ENCODE measurements at places on chromosomes 2 and 18. TPM values are rescaled to one million over a fixed set of nuclear protein-coding genes. Genes with fewer than 3 reads are reported as not detected.

- no peak for DNase-seq
Measured at GRCh38 chr2:31378389-31378788, 36.2 kb downstream of the XDH start.

GRCh38 chr2:58720033-58720769 lies 479.1 kb upstream of the FANCL start:
- DNase-seq: no peak

Gene NEU2
- total RNA-seq: not detected

GRCh38 chr2:121008975-121009374 lies 273.3 kb downstream of the GLI2 start:
- DNase-seq: no peak

DNA sequence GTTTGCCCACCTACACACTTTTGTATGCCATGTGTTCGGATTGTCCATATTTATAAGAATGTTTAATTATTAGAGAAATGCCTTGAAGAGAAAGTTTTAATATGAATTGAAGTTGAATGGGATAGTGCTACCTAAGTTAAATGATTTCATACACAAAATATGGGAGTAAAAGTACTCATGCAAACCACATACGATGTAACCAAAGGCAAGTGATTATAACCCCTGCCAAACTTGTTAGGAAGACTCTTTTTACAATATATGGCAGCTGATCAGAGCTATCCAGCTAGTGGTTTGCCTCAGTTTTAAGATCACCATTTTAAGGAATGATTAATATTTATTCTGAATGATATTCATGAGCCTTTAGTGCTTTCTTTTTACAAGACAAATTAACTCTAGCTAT lies 106.7 kb downstream of the MYO1B start:
- DNase-seq: no peak

Gene SERPINB10
- total RNA-seq: not detected

- DNase-seq: no peak
Measured at GRCh38 chr2:191204433-191204832, 40.8 kb upstream of the MYO1B start.

DNA sequence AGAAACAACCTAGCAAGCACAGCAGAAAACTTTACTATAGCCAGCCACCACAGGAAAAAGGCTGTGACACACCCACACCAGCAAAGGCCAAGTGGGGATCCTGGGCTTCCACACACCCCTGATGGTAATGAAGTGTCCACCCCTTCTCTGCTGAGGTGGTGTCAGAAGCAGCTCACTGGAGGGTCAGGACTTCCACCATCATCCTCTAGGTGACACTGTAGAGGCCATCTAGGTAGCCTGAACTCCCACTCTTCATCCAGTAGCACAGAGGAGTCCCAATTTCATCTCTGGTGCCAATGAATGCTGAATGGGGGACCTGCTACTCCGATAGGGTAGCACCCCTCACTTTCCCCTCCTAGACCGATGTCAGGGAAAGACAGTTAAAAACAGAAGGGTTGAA lies 1544.4 kb downstream of the LRP1B start:
- no peak for DNase-seq

DNA sequence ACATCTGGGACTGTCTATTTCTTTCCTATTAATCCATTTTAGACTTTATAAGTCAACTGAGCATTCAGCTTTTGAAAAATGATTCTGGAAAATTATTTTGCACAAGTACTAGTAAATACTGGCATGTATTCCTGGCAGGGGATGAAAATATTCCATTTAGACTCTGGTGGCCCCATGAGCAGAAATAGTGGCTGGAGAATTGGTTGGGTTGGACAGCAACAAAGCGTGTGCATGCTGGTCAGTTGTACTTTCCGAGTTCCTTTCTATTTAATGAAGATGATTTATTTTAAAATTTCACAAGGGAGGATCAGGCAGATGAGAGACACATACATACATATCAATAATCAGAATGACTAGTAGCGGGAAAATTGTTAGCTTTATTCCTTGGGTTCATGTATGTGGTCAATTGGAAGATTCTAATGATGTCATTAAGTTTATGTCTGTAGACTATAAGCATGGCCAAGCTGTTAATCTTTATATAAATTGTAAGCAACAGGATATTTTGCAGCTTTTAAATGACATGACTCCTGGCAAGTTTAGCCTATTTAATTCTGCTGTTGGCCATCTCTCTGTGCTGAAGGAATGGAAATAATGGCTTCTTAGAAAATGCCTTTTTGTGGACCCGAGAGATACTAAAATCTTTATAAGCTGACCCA lies 541.6 kb downstream of the SLC4A3 start:
- no peak for DNase-seq

- no peak for DNase-seq
Measured at GRCh38 chr2:19352946-19353720, 5.3 kb downstream of the OSR1 start.

Gene LIPG
- 10.0 TPM for total RNA-seq

GRCh38 chr2:3210257-3210656 lies 167.4 kb downstream of the EIPR1 start:
- DNase-seq: no peak

DNA sequence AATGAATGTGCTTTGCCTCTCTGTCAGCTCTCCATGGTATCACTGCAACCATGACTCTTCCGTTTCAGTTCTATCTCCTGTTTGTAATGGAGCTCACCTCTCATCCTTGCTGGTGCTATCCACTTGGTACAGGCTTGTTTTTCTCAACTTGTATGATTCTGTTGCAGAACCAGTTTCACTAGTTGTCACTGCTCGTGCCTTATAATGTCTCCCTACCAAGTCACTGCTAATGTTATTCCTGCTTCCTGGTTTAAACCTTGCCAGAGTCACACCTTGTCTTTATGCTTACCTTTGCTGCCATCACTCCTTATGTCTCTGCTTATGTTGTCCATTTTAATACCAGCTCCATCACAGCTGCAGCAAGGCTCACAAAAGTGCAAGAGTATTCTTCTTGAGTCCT lies 1191.0 kb upstream of the LRRTM1 start:
- no peak for DNase-seq

- no peak for DNase-seq
Measured at GRCh38 chr2:54416166-54416813, 39.8 kb upstream of the SPTBN1 start.

- DNase-seq: no peak
Measured at GRCh38 chr18:75455249-75456198, 28.0 kb upstream of the SMIM21 start.

Gene RAB6D
- total RNA-seq: 0.36 TPM

Measured in cerebellum (tissue), 4 donors.